ENCODE measurements at places on chromosomes 11 and 22.

- peak; percentile 67 for DNase-seq
Observed at GRCh38 chr11:113176599-113177360, 137.6 kb upstream of the TTC12 start.

DNA sequence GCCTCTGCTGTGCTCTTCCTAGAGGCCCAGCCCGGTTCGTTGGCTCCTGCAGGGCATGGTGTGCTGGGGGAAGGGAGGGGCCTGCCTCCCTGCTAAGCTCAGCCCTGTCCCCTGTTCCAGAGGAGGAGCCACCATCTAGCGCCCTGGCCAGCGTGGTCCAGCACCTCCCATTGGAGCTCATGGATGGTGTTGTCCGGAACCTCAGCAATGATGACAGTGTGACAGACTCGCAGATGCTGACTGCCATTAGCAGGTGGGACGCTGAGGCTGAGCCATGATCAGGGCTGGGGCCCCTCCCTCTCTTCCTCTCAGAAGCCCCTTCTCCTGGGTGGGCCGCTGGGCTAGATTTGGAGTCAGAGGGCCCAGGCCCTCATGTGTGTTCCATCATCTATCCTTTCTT lies 9.1 kb downstream of the USP35 start:
- DNase-seq, result no peak

- peak; percentile 49 for DNase-seq
Observed at GRCh38 chr11:104198576-104198975, 34.6 kb upstream of the PDGFD start.

DNA sequence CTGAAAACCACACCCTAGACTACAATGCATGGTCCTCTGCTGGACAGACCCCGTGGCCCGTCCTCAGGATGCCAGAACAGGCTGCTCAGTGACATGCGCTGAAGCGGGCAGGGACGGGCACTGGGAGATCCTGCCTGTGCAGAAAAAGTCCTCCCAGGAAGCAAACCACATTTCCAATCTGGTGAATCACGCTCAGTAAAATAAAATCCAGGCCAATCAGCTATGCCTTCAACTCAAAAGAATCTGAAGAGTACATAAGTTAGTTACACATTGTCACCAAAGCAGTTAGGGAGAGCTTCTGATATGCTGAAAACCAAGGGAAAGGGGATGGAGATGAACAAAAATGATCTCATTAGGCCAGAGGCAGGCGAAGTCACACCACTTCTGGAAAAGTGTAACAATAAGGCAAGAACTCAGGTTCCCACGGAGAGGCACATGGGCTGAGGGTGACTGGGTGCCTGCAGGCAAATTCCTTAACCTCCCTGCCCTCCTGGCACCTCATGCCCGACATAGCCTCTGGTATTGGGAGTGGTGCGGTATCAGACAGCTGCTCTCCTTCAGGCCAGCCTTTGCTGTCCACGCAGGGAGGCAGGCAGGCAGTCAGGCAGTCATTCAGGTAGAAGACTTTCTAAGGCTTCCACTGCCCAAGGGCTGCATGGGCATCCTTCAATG lies 66.4 kb downstream of the APOL5 start:
- peak; percentile 17 for DNase-seq

- DNase-seq, result no peak
Observed at GRCh38 chr11:77175869-77176539, 48.0 kb downstream of the MYO7A start.

DNA sequence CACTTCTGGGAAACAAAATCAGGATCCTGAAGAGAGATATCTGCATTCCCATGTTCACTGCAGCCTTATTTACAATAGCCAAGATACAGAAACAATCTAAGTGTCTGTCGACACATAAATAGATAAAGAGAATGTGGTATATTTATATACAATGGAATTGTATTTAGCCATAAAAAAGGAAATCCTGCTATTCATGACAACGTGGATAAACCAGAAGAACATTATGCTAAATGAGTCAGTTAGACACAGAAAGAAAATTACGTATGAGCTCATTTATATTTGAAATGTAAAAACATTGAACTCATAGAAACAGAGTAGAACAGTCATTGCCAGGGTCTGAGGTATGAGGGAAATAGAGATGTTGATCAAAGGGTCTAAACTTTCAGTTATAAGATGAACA lies 6.1 kb downstream of the MRPL17 start:
- no peak for DNase-seq

- no peak for DNase-seq
Observed at GRCh38 chr11:57244911-57245310, 7.9 kb upstream of the APLNR start.

DNA sequence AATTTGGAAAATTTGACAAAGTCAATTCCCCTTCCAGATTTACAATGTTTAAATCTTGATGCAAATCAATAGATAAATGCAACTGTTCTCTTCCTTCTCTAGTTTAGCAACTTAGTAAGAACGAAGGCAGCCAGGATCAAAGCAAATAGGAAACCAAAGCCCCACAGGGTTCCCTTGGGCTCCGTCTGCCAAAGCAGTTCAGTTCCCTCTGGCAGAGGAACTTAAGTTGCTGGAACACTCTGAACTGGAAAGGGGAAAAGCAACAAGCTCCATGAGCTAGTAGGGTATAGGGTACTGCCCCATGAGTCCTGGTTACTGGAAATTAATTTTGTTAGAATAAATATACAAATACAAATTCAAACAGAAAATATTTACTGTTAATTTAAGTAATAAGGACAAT lies 91.3 kb downstream of the RELT start:
- no peak for DNase-seq

DNA sequence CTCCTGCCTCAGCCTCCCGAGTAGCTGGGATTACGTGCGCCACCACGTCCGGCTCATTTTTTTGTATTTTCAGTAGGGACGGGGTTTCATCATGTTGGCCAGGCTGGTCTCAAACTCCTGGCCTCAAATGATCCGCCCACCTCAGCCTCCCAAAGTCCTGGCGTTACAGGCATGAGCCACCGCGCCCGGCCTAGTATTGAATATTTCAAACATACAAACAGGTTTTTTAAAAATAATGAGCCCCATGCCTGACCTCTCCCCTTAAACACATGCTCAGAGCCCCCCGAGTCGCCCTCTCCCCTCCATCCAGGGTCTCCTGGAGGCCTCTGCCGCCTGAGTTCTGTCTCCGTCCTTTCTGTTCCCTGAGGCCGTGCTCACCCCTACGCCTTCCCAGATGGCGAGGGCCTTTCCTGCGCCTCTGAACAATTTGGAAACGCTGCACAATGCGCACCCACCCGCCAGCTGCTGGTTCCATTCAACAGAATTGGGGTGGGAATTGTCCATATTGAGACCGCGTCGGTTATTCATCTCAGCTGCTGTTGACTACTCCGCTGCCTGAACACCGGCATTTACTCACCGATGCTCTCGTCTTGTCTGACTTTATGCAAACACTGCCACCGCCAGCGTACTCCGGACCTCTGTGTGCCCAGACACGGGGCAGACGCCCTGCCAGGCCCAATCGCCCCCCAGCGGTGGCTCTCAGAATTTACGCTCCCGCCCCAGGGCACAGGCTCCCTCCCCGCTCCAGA lies 13.6 kb upstream of the RNH1 start:
- DNase-seq, result no peak

DNA sequence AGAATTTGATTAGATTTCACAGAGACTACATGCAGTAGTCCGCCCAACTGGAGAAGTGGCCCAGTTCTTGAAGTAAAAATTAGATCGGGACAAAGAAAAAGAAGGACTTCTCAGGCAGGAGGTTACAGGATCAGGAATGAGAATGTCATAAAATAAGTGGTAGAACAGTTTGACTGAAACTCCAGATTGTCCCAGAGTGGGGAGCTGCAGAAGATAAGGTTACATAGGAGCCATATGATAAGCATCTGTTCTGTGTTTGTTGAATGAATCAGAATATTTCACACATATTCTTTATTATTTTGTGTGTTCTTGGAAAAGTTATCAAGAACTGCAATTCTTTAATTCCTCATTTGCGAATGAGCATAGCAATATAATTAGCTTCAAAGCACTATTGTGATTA lies 210.6 kb downstream of the AASDHPPT start:
- no peak for DNase-seq

GRCh38 chr22:46945481-46945880 lies 183.0 kb downstream of the TBC1D22A start:
- DNase-seq, result no peak

GRCh38 chr11:17389211-17389956 lies 925 bp upstream of the KCNJ11 start:
- DNase-seq, result no peak

DNA sequence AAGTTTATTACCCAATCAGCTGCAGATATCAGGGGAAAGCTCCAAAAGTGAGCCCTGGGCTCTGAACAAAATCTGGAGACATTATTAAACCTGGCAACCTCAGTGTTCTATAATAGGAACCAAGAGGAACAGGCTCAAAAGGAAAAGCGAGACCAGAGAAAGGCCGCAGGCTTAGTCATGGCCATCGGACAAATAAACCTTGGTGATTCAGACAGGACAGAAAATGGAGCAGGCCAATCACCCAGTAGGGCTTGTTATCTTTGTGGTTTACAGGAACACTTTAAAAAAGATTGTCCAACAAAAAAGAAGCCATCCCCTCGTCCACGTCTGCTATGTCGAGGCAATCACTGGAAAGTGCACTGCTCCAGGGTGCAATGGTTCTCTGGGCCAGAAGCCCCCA lies 7.7 kb upstream of the PANX1 start:
- DNase-seq, result peak; percentile 52

- DNase-seq, result peak; percentile 53
Observed at GRCh38 chr22:33864723-33865130, 55.5 kb downstream of the LARGE1 start.

DNA sequence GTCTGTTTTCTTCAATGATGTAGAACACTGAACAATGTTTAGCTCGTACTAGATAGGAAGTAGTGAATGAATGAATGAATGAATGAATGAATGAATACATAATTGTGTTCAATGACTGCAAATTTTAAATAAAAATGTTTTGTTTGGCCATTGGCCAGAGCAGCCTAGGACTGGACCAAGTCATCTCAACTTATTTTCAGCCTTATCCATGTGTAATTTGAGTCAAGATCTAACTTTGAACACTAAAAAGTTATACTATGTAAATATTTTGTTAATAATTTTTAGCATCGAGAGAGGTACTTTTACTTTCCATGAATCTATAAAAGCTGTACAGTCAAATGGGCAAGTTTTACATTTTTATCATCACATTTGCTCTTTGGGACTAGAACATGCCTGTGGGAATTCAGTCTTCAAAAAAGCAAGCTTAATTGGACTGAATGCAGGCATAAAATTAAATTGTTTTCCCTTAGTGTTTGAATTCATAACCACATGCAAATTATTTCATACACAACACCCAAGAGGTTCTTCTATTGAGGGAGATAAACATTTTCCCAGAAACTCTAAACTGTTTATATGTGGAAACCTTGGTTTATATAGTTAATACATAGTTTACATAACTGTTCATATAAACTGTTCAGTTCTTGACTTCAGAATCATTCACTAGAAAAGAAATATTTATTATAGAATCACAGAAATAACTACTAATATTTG lies 222.1 kb upstream of the ANO3 start:
- no peak for DNase-seq

- DNase-seq, result no peak
Observed at GRCh38 chr11:133082453-133082781, 449.9 kb downstream of the OPCML start.

GRCh38 chr11:127242676-127243075 lies 242.1 kb upstream of the KIRREL3 start:
- DNase-seq, result no peak

GRCh38 chr11:132056689-132057088 lies 686.3 kb downstream of the NTM start:
- peak; percentile 70 for DNase-seq

DNA sequence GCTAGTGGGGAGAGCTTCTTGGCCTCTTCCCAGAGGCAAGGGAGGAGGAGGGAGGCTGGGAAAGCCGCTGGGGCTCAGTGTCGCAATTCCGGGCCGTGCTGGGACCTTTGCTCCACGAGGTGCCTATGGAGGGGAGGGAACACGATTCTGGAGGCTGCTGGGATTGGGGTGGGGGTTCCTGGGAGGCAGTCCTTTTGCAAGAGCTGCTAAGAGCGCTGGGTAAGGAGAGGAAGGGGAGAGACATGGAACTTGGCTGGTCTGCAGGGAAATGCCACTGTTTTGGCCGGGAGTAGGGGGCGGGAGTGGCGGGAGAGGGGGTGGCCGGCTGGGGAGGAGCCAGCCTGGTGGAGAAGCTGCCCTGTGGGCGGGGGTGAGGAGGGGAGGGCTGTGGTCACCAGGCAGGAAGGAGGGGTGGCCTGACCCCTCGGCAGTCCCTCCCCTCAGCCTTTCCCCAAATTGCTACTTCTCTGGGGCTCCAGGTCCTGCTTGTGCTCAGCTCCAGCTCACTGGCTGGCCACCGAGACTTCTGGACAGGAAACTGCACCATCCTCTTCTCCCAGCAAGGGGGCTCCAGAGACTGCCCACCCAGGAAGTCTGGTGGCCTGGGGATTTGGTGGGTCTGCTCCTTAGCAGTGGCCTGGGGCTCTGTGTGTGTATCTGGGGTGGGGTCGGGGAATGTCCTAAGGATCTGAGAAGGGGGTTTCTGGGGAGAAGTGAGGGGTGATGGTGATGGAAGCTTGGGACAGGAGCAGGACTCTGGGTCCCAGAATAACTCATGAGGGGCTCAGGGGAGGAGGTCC lies at the start of gene NR1H3:
Gene NR1H3 (plus strand): TSS at position 480 of the 800 bp plus-strand sequence. CDS start 1,221 bp downstream, outside the sequence.
- DNase-seq, result peak; percentile 82

- no peak for DNase-seq
Observed at GRCh38 chr11:119446434-119446833, 23.5 kb upstream of the THY1 start.

DNA sequence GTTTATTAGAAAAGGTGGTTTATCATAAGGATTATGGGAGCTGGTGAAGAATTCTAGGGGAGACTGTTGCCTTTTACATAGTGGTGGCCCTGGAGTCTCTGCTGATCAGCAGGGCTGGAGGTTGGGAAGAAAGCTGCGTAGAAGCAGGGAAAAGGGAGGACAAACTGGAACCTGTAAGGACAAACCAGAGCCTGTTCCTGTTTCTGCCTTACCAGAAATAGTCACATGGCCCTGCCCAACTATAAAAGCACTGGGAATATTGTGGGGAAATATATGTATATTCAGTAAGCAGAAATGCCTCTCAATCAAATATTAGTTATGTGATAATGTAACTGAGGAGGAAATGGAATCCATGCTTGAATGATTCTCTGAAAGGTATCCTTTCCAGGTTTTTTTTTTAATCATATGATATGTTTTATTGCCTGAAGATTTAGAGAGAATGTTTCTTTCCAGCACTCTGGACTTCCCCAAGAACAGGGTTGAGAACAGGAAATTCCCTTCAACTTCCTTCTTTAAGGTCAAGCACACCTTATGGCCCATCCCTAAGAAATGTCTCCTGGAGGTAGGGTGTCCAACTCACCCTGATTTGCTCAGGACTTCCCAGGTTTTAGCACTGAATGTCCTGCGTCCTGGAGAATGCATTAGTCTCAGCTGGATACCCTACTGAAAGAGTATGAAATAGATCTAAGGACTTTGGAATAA lies 33.9 kb upstream of the SCUBE2 start:
- DNase-seq, result no peak

- peak; percentile 12 for DNase-seq
Observed at GRCh38 chr11:86209806-86210657, 34.5 kb upstream of the EED start.

GRCh38 chr11:130218501-130219070 lies 59.0 kb downstream of the ST14 start:
- DNase-seq, result no peak

GRCh38 chr11:47616726-47617416 lies 22.7 kb upstream of the C1QTNF4 start:
- peak; percentile 85 for DNase-seq

- peak; percentile 58 for DNase-seq
Observed at GRCh38 chr11:120532082-120532831, 20.7 kb downstream of the GRIK4 start.

GRCh38 chr11:106179048-106179447 lies 101.6 kb downstream of the AASDHPPT start:
- DNase-seq, result no peak

Data from fibroblast of mammary gland (primary cell).